CD14-positive monocyte (primary cell): ENCODE measurements at places on chromosomes 4 and X.

DNA sequence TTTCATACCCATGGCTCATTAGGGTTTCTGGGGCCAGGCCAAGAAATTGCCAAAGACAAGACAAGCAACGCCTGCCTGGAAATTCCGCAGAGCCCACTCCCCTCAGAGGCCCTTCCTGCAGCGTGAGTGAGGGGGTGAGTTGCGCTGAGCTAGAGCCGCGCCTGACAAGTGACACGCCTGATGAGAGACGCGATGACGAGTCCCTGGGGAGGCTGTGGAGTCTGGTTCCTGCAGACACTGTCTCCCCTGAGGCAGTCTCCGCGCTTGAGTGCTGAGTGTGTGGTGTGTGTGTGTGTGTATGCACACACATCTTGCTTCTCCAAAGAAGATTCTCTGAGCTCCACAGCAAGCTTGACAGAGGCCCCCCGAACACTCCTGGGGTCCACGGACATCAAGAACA, 269.8 kb downstream of the BCOR start:
- DNase-seq: no peak
- no peak overlapping the region for H3K4me3 ChIP-seq
- H3K27me3 ChIP-seq: no peaks in the 10 kb centered on the region
- H3K4me1 ChIP-seq: no peaks in the 10 kb centered on the region
- no peak overlapping the region for H3K27ac ChIP-seq

DNA sequence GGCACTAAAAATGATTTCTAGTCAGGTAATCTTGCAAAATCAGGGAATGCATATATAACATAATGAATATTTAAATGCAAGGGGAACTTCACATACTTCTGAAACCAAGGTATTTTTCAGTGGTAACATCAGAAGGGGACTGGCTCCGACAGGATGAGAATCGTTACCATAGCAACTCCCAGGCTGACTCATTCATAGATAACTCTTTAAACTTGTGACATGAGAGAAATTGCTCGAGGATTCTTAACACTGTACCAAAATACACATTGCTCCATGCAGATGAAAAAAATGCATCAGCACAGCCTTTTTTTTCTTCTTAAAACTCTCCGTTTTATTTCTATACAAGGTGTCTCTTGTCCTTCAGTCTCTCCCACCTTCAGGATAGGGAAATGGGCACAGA, 114.3 kb downstream of the GABRB1 start:
- H3K4me3 ChIP-seq: no peak overlapping the region
- no peak overlapping the region for H3K27ac ChIP-seq
- no peak for DNase-seq
- H3K36me3 ChIP-seq: no peaks in the 10 kb centered on the region
- peaks cover 8% of the 10 kb centered on the region for H3K27me3 ChIP-seq

GRCh38 chr4:148053298-148054003, 321.6 kb downstream of the ARHGAP10 start:
- H3K27me3 ChIP-seq: no peaks in the 10 kb centered on the region
- no peak for DNase-seq
- H3K4me1 ChIP-seq: peaks cover 25% of the 10 kb centered on the region
- peak overlapping the region; percentile 48 for H3K27ac ChIP-seq

DNA sequence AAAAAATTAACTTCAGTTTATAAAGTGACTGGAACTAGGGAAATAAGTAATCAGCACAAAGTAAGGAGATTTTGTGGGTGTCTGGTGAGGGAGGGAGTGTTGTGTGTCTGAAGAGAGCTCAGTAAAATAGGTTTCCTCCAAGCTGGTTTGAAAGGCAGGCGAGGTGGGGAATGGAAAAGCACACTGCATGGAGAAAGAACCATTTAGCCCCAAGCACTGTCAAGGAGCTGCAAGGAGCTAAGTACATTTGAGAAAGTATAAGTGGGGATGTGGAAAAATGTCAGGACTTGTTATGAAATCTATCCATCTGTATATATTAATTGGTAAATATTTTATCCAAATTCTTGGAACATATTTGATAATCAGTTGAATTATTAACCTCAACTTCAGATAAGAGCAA, 956 bp downstream of the C4orf51 start:
- no peak overlapping the region for H3K4me3 ChIP-seq
- no peaks in the 10 kb centered on the region for H3K4me1 ChIP-seq
- no peak for DNase-seq
- no peak overlapping the region for H3K27ac ChIP-seq
- no peaks in the 10 kb centered on the region for H3K36me3 ChIP-seq

GRCh38 chr4:100590325-100590724, 72.5 kb upstream of the EMCN start:
- H3K4me1 ChIP-seq: peaks cover 6% of the 10 kb centered on the region
- H3K27ac ChIP-seq: no peak overlapping the region
- H3K4me3 ChIP-seq: no peak overlapping the region
- no peak for DNase-seq
- H3K27me3 ChIP-seq: no peaks in the 10 kb centered on the region

DNA sequence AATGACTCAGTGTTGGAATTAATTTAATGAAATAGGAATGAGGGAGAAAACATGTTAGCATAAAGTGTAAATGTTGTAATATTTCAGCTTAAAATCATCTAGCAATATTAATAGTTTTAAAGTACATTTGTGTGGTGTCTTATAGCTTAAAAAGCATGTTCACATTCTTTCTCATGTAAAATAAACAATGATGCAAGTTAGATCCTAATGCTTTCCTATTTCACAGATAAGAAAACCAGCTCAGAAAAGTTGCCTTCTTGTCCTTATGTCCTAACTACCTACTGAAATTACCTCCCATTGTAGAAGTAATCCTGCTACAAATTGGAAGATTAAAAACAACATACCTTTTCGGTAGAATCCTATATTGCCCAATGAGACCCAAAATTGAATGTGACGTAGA, 40.9 kb upstream of the PRDM8 start:
- H3K27ac ChIP-seq: no peak overlapping the region
- DNase-seq: no peak
- H3K4me3 ChIP-seq: no peak overlapping the region
- no peaks in the 10 kb centered on the region for H3K4me1 ChIP-seq
- no peaks in the 10 kb centered on the region for H3K36me3 ChIP-seq
- no peaks in the 10 kb centered on the region for H3K27me3 ChIP-seq

DNA sequence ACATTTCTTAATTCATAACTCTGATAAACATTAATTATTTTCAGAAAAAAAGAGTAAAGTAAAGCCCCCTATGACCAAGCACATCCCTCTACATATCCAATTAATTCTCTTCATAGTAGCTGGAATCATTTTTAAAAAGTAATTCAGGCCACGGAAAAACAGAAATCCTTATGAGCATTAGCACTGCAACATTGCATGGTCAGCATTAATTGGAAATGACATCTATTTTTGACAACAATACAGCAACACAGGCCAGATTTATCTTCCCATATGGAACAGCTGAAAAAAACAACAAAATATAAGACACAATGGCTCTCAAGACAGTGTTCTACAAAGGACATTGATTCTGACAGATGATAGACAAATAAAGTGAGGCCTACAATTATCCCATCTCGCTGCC, 236.6 kb downstream of the TMA16 start:
- DNase-seq: no peak
- H3K36me3 ChIP-seq: no peaks in the 10 kb centered on the region
- H3K4me1 ChIP-seq: no peaks in the 10 kb centered on the region
- H3K27ac ChIP-seq: no peak overlapping the region
- H3K27me3 ChIP-seq: no peaks in the 10 kb centered on the region

GRCh38 chr4:69999420-69999819, 3.7 kb downstream of the STATH start:
- no peak for DNase-seq
- H3K27ac ChIP-seq: no peak overlapping the region

- H3K4me1 ChIP-seq: peaks cover 57% of the 10 kb centered on the region
- DNase-seq: no peak
- H3K4me3 ChIP-seq: no peak overlapping the region
- H3K36me3 ChIP-seq: no peaks in the 10 kb centered on the region
- no peak overlapping the region for H3K27ac ChIP-seq
Measured at GRCh38 chr4:173504181-173504503, 25.9 kb downstream of the HAND2 start.

GRCh38 chr4:139582044-139582443, 26.0 kb upstream of the SETD7 start:
- H3K27ac ChIP-seq: no peak overlapping the region
- H3K4me1 ChIP-seq: no peaks in the 10 kb centered on the region
- no peaks in the 10 kb centered on the region for H3K27me3 ChIP-seq
- no peaks in the 10 kb centered on the region for H3K36me3 ChIP-seq

DNA sequence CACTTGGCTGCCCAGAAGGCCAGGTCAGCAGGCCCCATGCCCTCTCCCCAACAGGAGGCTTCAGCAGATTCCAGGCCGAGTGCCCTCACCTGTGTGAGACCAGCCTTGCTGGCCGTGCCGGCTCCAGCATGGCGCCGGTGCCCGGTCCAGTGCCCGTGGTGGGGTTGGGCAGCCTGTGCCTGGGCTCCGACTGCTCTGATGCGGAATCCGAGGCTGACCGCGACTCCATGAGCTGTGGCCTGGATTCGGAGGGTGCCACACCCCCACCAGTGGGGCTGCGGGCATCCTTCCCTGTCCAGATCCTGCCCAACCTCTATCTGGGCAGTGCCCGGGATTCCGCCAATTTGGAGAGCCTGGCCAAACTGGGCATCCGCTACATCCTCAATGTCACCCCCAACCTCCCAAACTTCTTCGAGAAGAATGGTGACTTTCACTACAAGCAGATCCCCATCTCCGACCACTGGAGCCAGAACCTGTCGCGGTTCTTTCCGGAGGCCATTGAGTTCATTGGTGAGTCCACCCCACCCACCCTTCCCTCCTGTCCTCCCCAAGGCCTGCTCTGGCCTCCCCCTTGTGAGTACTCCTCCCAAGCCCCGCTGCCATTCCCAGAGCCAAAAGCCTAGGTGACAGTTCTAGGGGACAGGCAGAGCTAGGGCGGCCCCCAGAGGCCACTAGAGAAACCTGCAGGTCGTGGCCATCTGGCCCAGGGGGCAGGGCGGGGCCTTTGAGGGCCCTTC, 2.3 kb downstream of the DUSP9 start:
- no peak overlapping the region for H3K4me3 ChIP-seq
- no peak overlapping the region for H3K27ac ChIP-seq
- DNase-seq: peak; percentile 11
- peaks cover 44% of the 10 kb centered on the region for H3K27me3 ChIP-seq
- peaks cover 2% of the 10 kb centered on the region for H3K4me1 ChIP-seq
